Hematopoietic multipotent progenitor cell treated with erythropoietin and hydrocortisone succinate and interleukin-3 and kit ligand, for 15 days (in vitro differentiated cells): ENCODE measurements at places on chromosomes 7 and 10.

- DNase-seq = no peak
Measured at GRCh38 chr7:541661-542060, 22.0 kb upstream of the PDGFA start.

DNA sequence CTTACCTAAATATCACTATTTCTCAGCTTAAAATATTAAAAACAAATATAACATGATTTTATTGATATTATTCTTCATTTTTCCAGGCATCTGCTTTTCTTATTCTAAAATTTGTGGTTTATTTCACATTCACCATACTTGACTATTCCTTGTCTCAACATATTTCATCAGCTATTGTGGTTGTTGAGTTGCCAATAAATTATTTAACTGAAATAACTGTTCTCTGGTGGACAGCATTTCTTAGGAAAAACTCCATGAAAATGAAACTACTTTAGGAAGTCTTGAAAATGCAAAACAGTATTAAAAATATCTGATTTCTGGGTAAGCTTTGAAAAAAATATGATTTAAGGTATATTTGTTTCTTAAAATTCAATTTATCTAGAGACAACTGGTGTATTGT lies 122.9 kb upstream of the SEMA3A start:
- no peak for DNase-seq

DNA sequence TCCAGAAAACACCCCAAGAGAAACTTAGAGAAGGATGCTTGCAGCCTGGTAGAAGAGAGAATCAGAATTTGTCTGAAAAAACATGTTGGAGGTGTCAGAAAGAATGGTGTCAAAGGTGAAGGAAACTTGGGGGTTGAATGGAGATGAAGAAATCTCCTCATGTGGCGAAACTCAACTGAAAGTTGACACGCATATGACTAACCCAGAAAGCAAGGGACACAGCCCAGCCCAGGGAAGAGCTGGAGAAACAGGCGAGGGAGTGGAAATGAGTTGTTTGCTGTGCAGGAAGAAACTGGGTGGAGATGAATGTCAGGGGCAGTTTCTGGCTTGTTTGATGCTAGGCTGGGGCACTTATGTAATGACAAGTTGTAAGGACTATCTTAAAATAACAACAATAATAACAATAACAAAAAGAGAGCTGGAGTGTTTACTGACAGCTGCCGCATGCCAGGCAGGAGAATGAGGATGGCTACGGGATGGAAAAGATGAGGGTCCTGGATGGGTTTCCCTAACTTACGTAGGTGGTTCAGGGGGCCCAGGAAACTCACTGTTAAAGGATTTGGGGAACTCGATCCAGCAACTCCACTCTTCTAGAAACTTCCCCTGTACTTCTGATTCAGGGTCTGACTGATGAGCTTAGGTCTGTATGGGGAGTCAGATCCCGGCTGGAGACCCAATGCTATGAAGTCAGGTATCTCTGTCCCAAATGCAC lies 57.4 kb downstream of the MAP3K8 start:
- no peak for DNase-seq

GRCh38 chr10:13090289-13090688 lies 9.7 kb upstream of the OPTN start:
- DNase-seq = no peak
